ENCODE measurements at places on chromosomes 7 and 10. TPM values are rescaled to one million over a fixed set of nuclear protein-coding genes. Genes with fewer than 3 reads are reported as not detected.

GRCh38 chr10:42640610-42641229 is 2.4 kb upstream of the ZNF33B start:
- no peak overlapping the region for H3K27ac ChIP-seq
- no peak for DNase-seq
- no peaks in the 10 kb centered on the region for H3K27me3 ChIP-seq
- no peaks in the 10 kb centered on the region for H3K4me1 ChIP-seq
- no peaks in the 10 kb centered on the region for H3K36me3 ChIP-seq

- H3K27me3 ChIP-seq, result no peaks in the 10 kb centered on the region
- no peak for DNase-seq
- H3K36me3 ChIP-seq, result no peaks in the 10 kb centered on the region
- H3K4me1 ChIP-seq, result no peaks in the 10 kb centered on the region
Measured at GRCh38 chr7:31120800-31121513, 68.8 kb downstream of the ADCYAP1R1 start.

- no peaks in the 10 kb centered on the region for H3K4me1 ChIP-seq
- H3K4me3 ChIP-seq, result peak overlapping the region; percentile 76
- DNase-seq, result peak; percentile 79
- no peaks in the 10 kb centered on the region for H3K36me3 ChIP-seq
- no peaks in the 10 kb centered on the region for H3K27me3 ChIP-seq
Measured at GRCh38 chr7:87876869-87877234, 559 bp downstream of the DBF4 start.

The ASAH2B gene
- total RNA-seq, result 0.21 TPM

DNA sequence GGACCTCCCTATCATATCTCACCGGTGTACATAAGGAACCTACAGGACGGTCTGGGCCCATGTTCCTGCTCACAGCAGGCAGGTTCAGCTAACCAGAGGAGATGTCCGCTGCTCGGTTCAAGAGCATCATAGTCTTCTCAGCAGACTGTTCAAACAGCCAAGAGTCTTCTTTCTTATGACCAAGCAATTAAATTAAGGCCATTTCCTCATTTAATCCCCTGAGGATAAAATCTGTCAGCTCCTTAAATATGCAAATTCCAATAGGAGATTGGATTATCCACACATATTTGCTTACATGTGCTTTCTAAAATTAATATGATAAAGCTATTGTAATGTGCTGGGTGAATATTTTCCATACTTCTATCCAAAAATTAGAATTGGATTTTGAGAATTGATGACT is 59.7 kb downstream of the LMBR1 start:
- no peaks in the 10 kb centered on the region for H3K4me1 ChIP-seq
- H3K4me3 ChIP-seq, result no peak overlapping the region
- H3K36me3 ChIP-seq, result peaks cover 23% of the 10 kb centered on the region
- no peak overlapping the region for H3K27ac ChIP-seq
- no peaks in the 10 kb centered on the region for H3K27me3 ChIP-seq
- DNase-seq, result no peak

- peak; percentile 73 for DNase-seq
- H3K4me1 ChIP-seq, result peaks cover 6% of the 10 kb centered on the region
- H3K36me3 ChIP-seq, result no peaks in the 10 kb centered on the region
- peak overlapping the region; percentile 45 for H3K4me3 ChIP-seq
- H3K27me3 ChIP-seq, result peaks cover 22% of the 10 kb centered on the region
Measured at GRCh38 chr7:100965723-100966541, 3.4 kb upstream of the MUC12 start.

The CPA2 gene
- not detected for total RNA-seq
